ENCODE measurements at places on chromosomes 6 and 20.
A peak's percentile ranks its signal among the peaks of the same experiment; 100 is the strongest.

DNA sequence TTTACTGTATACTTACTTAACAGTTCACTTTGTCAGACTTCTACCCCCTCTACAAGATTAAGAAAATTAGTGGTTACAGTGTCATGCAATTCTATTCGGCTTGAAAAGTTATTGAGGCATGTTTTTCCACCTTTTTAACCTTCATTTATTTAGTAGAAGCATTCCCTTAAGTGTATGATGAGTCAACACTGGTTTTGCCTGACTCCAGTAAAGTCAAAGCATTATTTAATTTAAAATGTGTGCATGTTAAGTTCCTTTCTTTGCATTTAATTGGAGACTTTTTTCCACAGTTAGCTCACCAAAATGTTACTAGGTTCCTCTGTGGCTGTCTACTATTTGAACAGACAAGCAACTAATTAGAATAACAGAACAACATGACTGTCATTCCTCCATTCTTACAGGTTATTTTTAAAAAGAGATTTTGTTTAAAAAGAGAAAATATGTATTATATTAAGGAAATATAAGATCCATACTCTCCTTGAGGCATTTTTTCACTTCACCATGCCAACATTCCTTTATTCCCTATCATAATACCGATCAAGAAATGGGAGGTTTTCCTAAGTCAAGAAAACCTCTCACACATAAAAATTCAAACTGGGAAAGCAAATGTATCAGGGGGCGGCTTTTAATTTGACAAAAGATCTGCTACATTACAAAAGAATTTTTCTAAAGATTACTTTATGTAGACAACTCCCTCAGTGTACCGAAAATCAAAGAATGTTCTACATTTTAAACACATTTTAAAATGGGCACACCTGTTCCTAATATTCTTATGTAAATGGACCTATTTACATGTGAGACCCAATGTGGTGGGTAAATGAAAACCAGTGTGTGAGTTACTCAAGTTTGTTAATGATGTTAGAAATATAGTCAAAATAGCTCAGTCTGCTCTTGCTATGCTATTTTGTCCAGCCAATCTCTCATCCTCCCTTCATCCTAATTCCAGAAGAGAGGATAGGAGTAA is 361.2 kb downstream of the UTRN start:
- DNase-seq, result no peak

DNA sequence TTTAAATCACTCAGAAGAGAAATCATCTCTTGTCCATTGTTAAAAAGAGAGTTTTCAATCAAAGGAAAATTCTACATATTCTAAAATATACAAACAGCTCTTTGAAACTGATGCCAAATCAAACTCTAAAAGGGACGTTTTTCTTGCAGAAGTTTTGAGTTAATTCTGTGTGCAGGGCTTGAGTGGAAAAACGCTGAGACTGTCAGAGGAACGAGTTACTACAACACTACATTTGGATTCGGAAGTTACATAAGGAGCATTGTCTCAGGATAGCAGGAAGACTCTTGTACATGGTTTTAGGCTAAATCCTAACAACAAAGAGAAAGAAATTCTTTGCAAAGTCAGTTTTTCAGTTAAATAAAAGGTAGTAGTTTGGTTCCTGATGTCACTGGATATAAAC is 155.7 kb upstream of the SUPT3H start:
- no peak for DNase-seq

DNA sequence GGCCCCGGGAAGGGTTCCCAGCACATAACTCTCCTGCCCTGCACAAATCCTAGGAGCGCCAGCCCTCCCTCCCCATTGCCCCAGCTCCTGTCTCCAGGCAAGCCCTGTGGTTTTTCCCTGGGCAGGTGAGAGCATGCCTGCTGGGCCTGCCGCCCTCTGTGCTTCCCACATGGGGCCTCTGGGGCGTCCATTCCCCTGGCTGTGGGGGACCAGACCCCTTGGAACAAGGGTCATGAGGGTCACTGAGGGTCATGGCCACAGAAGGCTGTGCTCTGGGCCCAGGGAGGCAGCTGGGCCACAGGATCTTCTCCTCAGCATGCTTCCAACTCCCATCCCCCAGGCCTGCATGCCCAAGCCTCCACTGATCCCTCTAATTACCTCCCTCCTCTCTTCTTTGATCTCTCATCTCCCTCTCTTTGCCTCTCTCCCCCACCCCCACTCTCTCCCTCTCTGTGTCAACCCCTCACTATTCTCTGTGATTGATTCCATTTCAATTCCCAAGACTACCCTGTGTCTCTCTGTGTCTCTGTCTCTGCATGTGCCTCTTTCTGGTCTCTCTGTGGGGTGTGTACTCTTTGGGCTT is 6.1 kb downstream of the MDFI start:
- DNase-seq, result no peak

DNA sequence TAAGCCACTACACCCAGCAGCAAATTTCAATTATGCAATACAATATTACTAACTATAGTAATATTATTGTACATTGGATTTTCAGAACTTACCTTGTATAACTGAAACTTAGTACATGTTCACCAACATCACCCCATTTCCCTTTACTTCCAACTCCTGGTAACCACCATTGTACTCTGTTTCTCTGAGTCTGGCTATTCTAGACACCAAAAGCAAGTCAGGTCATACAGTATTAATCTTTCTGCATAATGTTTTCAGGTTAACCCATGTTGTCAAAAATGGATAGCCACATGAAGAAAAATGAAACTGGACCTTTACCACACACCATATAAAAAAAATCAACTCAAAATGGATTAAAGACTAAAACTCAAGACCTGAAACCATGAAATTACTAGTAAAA is 558.2 kb downstream of the MMUT start:
- DNase-seq, result no peak

DNA sequence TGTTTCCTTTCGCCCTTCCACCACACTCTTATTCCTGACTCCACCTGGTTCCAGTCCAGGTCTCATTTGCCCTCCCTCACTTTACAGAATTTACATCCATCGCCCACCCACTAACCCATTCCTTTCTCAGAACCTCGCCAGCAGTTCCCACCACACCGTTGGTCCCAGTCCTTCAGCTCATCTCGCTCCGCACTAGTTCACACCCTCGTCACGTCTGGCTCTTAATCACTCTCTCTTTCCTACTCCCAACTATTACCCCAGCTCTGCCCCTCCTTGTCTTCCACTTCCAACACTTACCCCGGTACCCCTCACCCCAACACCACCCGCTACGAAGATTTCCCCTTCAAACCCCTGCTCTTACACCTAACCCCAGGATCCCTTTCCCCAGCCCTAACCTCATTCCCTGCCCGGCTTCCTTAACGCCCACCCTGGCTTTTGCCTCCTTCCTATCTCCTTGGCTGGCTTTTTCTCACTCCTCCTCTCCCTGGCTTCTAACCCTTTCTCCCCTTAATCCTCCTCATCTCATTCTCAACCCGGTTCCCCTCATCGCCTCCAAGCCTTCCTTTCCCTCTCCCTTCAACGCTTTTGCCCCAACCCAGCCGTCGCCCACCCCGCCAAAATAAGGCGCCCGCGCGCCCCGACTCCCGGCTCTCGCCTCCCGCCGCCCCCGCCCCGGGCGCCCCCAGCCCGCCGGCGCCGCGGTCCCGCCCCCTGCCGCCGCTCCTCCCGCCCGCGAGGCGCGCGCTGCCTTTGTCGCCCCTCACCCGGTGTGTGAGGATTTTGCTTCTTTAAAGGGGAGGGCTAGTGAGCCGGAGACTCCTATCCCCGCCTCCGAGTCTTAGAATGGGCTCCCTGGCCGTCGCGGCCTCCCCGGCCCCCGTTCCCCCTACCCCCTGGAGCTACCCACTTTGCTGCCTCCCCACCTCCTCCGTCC is 542 bp downstream of the USP49 start:
- DNase-seq, result peak; percentile 34

DNA sequence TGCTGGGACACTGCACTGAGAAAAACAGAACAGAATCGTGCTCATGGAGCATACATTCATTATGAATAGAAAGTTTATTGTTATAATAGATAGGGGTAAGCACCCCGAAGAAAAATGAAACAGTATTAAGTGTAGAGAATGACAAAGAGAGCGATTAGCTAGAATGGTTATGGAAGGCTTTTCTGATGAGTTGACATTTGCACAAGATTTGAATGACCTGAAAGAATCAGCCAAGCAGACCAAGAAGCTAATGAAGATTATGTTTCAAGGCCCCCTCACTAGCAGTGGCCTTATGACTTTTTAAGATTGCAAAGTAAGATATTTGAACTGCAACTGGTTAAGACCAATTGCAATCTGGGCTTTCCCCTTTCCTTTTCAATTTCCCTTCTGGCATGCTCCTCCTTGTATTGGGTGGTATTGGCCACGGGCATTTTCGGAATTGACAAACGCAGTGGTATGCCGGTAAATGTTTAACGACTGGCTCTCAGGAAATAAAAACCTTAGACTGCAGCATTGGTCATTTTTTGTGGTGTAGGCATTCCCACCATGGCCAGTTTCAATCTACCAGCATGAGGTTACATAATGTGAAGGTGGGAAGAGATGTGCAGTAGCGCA is 120.0 kb upstream of the CITED2 start:
- no peak for DNase-seq

DNA sequence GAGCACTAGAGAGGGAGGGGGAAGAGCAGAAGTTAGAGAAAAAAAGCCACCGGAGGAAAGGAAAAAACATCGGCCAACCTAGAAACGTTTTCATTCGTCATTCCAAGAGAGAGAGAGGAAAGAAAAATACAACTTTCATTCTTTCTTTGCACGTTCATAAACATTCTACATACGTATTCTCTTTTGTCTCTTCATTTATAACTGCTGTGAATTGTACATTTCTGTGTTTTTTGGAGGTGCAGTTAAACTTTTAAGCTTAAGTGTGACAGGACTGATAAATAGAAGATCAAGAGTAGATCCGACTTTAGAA is 2.0 kb downstream of the ID4 start:
- no peak for DNase-seq

DNA sequence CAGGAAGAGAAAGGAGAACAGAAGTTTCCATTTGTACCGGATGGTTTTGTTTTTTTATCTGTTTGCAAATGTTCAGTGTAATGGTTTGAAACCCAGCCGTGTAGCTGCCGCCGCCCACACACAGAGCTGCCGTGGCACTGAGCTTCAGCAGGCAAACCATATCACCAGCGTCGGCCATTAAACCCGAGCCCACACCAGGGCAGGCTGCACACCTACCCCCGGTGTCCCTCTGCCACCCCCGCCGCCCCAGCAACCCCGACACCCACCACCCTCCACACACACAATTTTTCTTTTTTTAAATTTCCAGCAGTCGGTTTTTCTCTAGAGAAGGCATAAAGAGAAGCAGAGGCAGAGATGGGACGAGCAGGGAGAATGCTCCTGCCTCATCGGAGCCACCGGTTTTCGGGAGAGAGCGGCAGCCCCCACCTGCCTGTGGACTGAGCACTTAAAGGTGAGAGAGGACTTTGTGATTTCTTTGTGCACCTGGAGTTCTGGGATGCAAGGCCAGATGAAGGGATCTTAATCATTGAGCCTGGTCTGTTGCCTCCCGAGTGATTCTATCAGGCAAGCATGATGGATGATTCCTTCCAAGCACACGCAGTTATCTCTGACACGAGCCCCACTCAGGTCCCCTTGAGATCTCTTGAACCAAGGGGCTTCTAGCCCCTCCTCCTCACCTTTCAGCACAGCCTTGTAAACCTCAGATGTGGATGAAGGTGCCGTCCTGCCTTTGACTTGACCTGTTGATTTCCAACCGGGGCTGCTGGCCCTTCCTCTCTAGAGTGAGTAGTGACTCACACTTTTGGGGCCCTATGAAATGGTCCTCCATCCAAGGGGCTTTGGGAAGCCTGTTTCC is 17.5 kb upstream of the ZNF831 start:
- DNase-seq, result no peak

GRCh38 chr6:144776031-144776819 is 491.1 kb downstream of the UTRN start:
- no peak for DNase-seq

- DNase-seq, result no peak
These were observed 20.2 kb upstream of the TOX2 start for GRCh38 chr20:43894491-43894890.

- peak; percentile 5 for DNase-seq
These were observed 488.0 kb upstream of the NOX3 start for GRCh38 chr6:155943635-155944034.

DNA sequence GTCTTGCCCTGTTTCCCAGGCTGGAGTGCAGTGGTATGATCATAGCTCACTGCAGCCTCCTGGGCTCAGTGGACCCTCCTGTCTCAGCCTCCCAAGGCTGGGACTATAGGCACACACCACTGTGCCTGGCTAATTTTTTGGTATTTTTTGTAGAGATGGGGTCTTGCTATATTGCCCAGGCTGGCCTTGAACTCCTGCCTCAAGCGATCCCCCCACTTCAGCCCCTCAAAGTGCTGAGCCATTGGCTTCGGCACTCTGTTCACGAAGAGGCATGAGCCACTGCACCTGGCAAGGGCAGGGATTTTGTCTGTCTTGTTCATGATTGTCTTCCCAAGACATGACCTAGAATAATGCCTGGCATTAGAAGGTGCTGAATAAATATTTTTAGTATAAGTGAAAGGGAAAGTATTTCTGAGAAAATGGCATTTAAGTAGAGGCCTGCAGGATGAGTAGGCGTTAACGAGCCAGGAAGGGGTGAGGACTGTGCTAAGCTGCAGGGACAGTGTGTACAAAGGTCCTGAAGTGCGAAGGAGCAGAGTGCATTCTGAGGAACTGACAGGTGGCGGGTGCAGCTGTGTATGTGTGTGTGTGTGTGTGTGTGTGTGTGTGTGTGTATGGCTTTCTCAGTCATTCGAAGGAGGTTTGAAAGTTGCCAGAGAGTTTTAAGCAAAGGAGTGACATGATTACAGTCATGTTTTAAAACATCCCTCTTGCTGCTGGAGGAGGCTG is 43.0 kb downstream of the VEGFA start:
- DNase-seq, result peak; percentile 64

DNA sequence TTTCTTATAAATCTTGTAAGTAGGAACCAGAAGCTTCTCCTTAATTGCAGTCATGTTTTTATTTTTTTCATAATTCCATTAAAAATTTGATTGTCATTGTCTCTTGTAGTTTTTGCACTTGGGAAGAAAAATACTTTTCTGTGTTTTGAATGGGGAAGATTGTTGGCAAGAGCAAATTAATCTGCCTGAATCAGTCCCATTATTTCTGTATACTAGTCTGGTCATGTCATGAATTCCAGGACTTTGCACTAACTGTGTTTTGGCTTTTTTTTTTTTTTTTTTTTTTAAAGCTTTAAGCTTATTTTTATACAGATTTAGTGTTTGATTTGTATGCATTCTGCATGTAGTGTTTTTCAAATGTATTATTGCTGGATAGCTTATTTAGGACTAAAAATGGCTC is 47.6 kb downstream of the RALGAPB start:
- DNase-seq, result no peak

GRCh38 chr6:43070028-43070632 is 6.0 kb upstream of the PTK7 start:
- DNase-seq, result peak; percentile 88

GRCh38 chr6:139996253-139996834 is 621.9 kb upstream of the CITED2 start:
- peak; percentile 56 for DNase-seq

- peak; percentile 30 for DNase-seq
These were observed 889 bp upstream of the CHMP4B start for GRCh38 chr20:33810259-33810658.
